ENCODE measurements at places on chromosomes 12 and 14. TPM values are rescaled to one million over a fixed set of nuclear protein-coding genes. Genes with fewer than 3 reads are reported as not detected.

GRCh38 chr12:28189784-28190320, 404 bp upstream of the CCDC91 start:
- DNase-seq, result no peak

DNA sequence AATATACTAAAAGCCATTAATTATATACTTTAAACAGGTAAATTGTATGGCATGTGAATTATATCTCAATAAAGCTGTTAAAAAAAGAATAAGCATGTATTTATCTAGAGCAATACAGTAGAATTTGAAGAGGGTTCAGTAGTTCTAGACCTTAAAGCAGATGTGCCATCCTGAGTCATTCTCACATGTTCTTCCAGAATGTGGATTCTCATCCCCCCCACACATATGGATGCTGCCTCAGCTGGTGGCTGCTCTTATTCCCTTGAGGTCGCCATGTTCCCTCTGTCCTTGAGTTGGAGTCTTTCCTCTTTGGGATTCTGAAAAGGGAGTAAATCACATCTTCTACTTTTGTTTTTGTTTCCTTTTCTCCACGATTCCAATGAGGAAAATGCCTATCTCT, 321.3 kb downstream of the AEBP2 start:
- no peak for DNase-seq

The KRT3 gene
- not detected for total RNA-seq

- DNase-seq, result no peak
Observed at GRCh38 chr12:10388624-10389413, 1.0 kb downstream of the KLRK1 start.

- no peak for DNase-seq
Observed at GRCh38 chr14:53842938-53843337, 113.7 kb downstream of the BMP4 start.

The SDSL gene
- 0.26 TPM for total RNA-seq

GRCh38 chr14:30260833-30261607, 297.9 kb upstream of the G2E3 start:
- DNase-seq, result no peak

- DNase-seq, result no peak
Observed at GRCh38 chr12:74906224-74906623, 303.4 kb downstream of the KCNC2 start.

The BIN2 gene
- 202 TPM for total RNA-seq

DNA sequence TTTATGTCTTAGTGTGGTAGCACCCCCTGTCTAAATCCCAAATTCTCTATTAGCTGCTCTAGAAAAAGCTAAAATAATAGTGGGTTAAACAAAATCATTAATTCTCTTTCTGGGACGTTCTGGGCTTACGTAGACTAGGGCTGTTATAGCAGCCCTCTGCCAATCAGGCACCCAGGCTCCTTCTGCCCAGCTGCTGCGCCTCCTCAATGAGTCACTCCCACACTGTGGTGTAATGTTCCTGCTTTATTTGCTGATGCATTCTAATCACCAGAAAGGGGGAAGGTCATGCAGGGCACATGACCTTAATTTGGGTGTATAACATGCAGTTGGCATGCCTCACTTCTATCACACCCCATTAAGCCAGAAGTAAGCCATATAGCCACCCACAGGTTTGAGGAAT, 294.5 kb downstream of the GALC start:
- no peak for DNase-seq

DNA sequence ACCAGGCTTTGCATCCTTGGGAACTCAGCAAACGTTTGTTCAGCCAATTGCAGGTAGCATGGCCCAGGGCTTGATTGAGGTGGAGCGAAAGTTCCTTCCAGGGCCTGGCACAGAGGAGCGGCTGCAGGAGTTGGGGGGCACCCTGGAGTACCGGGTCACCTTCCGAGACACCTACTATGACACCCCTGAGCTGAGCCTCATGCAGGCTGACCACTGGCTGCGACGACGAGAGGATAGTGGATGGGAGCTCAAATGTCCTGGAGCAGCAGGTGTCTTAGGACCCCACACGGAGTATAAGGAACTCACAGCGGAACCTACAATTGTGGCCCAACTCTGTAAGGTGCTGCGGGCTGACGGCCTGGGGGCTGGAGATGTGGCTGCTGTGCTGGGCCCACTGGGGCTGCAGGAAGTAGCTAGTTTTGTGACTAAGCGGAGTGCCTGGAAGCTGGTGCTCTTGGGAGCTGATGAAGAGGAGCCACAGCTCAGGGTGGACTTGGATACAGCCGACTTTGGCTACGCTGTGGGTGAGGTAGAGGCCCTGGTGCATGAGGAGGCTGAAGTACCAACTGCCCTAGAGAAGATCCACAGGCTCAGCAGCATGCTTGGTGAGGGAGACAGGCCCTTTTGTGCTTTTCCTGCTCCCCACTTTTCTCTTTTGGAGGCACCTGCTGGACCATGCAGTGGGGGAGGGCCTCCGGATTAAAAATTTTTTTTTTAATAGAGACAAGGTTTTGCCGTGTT, 799 bp downstream of the THTPA start:
- no peak for DNase-seq

The SLC25A47 gene
- total RNA-seq, result not detected

DNA sequence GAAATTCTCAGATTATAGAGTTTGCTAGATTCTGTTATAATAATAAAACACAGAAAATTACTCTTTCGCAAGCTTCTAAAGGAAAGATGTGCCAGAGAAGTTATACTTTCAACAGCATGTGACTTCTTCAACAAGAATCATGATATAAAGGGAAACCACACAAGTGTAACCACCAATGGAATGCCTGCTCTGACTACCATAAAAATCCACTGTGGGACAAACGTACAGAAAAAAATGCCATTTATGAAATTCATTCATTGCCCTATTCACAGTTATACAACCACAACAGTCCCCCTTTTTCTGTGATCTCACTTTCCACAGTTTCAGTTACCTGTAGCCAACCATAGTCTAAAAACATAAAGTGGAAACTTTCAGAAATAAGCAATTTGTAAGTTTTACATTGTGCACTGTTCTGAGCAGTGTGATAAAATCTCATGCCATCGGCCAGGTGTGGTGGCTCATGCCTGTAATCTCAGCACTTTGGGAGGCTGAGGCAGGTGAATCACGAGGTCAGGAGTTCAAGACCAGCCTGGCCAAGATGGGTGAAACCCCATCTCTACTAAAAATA, 3.2 kb downstream of the CATSPERB start:
- no peak for DNase-seq

- no peak for DNase-seq
Observed at GRCh38 chr12:46258129-46258528, 10.7 kb downstream of the SLC38A1 start.

DNA sequence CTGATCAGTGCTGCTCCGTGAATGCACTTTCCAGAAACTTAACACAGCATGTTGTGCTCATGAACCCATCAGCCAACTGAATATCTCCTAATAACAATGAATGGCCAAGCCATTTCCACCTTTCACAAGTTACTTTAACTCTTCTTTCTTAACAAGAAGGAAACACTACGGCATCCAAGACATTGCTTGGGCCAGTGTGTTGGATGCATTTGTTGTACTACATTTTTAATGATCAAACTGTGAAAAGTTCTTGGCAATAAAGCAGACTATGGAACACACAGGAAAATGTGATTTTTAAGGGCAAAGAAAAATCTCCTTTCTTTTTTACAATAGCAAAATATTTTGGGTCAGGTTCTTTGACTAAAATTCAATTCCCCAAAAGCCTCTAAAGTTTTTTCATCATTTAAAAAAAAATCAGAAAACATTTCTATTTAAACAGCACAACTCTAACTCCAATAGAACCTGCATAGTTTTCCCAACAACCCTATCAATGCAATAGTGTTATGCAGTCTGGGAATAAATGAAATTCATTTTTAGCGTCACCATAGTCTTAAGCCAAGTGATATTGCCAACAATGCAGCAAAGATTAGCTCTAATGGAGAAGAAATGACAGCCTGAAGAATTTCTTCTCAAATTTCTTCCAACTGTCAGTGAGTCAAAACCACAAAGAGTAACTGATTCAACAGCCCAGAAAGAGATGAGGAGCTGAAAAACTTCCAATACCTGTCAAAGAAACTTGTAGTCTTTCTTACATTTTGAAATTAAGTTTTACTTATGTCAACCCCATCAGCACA, 50.7 kb upstream of the PTPRR start:
- DNase-seq, result no peak

- DNase-seq, result no peak
Observed at GRCh38 chr14:83280719-83281118, 1747.1 kb upstream of the SEL1L start.

- DNase-seq, result no peak
Observed at GRCh38 chr12:1880153-1880845, 38.2 kb downstream of the CACNA2D4 start.

Data from T-cell (primary cell).